Activated CD4-positive, alpha-beta T cell treated with anti-CD3 and anti-CD28 coated beads for 48 hours (primary cell): ENCODE measurements at places on chromosomes 2 and 18.

GRCh38 chr2:45713591-45713990, 62.1 kb downstream of the PRKCE start:
- DNase-seq: no peak

GRCh38 chr2:84247532-84247931, 211.5 kb downstream of the SUCLG1 start:
- no peak for DNase-seq

DNA sequence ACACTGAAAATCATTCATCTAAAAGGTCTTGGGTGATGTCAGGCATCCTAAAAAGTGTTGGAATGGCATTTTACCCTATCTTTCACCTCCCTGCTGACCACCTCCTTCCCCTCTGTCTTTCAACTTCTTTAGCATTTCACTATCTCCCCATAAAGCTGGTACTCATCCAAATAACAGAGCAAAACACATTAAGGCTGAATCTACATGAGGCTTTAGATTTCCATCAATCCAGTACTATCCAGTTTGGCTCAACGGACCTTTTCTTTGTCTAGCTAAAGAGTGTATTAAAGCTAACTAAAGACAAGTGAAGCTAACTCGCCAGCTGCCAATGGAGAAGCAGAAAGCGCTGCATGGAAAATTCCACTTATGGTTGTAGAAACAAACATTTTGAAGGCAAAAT, 122.5 kb upstream of the NCKAP5 start:
- no peak for DNase-seq

DNA sequence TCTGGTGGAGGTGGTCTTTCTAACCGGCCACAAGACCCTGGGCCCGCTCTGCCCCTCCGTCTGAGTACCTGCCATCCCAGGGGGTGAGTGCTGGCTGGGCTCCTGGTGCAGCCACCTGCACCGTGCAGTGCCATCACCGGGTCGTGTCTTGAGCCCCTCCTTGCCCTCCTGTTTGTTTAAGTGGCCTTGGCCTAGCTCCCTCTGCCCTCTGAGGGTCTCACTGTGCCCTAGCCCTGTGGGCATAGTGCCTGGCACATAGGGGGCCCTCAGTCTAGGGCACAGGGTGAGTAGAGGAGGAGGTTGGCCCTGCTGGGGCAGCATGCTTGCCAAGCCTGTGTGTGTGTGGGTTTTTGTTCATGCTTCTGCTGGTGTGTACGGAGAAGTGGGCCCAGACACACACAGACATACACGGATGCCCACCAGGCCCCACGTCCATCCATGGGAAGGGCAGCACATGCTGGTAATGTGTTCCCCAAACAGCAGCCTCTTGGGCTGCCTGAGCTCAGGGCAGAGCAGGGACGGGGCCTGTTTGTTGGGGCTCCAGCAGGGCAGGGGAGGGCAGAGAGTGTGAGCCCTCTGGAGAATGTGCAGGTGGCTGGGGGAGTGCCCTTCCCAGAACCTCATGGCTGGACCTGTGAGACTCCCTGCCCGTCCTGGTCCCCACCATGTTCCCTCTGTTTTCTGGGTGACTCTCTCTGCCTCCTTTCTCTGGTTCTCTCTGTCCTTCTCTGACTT, 94.6 kb downstream of the GLI2 start:
- no peak for DNase-seq

DNA sequence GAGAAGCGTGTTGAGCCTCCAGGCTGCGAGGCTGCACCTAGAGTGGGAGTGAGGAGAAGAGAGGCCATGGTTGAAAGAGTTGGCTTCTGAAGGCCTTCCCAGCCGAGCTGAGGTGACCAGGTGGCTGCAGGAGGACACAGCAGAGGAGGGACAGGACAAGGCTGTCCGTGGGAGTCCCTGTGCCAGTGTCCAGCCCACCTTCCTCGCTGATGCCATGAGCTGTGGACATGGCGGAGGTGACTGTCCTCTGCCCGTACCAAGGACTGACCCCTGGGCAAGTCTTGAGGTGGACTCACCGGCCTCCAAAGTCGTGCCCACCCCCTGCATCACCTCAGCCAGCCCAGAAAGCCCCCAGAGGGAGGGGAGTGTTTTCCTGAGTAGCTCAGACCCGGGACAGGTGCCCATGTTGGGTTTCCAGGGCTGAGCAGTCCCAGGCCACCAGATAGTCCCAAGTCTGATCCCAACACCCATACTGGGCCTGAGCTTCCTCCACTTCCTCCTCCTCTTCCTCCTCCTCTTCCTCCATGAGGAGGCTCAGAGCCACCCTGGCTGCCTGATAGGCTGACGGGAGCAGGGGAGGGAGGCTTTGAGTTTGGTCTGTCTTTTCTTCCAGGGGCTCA, 43.0 kb upstream of the FOSL2 start:
- DNase-seq: no peak

DNA sequence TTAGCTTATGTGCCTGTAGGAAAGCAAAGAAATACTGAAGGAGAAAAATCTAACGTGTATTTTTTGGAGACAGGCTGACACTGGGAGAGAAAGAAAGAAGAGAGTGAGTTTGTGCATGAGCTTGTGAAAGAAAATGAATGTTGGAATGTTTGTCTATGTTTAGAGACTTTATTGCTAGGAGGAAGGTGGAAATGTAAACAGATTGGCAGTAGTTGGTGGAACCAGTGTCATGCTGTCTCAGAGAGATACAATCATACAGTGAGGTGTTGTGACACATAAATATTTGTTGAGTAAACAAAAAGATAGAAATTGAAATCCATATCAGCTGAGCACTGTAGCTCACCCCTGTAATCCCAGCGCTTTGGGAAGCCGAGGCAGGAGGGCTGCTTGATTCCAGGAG, 222.2 kb upstream of the MEIS1 start:
- no peak for DNase-seq

DNA sequence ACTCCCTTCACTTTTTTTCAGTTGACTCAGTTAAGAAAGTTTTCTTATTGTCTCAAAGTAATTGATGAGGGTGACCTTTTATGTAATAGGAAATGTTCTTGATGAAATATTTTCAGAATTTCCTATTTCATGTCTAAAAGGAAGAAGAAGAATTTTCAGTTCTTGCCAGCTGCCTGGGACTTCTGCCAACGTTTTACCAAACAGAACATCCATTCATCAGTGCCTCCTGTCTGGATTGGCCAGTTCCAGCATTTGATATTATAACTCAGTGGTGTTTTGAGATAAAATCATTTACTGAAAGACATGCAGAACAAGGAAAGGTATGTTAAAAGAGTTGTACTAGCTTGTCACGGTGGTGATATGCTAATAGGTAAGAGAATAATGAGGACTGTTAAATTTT, 104.7 kb upstream of the MYO3B start:
- DNase-seq: no peak

GRCh38 chr2:200442471-200442870, 67.4 kb downstream of the KCTD18 start:
- DNase-seq: no peak

GRCh38 chr2:42127425-42128424, 41.4 kb upstream of the EML4 start:
- no peak for DNase-seq

DNA sequence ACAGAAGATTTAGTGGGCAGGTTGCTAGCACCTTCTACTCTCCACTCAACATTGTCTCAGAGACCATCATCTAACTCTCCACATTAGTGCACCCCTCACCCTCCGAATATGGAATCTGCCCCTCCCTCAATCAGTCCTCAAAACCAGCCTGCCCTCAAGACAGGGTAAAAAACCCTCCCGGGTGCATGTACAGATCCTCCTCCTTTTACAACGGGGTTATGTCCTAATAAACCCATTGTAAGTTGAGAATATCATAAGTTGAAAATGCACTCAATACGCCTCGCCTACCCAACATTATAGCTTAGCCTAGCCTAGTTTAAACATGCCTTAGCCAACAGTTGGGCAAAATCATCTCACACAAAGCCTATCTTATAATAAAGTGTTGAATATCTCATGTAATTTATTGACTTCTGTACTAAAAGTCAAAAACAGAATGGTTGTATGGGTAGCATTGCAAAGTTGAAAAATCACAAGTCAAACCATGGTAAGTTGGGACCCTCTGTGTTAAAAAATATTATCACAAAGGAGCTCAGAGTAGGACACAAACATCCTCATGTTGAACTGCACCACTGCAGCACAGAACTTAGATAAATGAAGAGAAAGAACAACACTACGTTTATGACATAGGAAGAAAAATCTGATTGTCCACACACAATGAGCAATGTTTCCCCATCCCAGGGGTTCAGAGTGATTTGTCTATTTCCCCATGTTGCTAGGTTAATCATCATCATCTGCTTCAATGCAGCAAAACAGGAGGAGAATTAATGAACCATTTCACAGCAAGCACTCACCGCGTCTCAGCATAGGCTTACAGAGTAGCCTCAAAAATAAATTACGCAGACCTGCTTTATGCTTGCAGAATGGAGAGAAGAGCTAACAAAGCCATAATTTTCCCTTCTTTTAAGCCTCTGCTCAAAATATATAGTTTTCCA, 184.1 kb upstream of the ARL4C start:
- no peak for DNase-seq

- DNase-seq: no peak
These were observed 651.1 kb downstream of the TDRD15 start for GRCh38 chr2:21774691-21775368.

DNA sequence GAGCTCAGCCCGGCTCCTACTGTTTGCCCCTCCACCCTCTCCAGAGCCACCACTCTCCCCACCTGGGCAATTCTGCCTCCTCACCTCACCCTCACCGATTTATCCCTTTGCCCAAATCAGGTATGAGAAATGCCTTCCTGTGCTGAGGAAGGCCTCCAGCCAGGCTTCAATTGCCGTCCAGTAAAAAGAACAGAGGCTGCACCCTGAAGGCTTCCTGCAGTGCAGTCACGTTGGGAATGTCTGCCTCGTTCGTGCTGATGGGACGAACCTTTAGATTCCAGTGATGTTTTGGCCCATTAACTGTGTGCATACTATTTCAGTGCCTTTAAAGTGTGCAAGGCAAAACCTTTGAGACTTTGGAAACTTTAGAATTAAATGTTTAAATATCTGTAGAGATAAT, 34.2 kb downstream of the ATP6V1C2 start:
- no peak for DNase-seq

GRCh38 chr2:97670471-97670870, 958 bp downstream of the C2orf92 start:
- DNase-seq: no peak

DNA sequence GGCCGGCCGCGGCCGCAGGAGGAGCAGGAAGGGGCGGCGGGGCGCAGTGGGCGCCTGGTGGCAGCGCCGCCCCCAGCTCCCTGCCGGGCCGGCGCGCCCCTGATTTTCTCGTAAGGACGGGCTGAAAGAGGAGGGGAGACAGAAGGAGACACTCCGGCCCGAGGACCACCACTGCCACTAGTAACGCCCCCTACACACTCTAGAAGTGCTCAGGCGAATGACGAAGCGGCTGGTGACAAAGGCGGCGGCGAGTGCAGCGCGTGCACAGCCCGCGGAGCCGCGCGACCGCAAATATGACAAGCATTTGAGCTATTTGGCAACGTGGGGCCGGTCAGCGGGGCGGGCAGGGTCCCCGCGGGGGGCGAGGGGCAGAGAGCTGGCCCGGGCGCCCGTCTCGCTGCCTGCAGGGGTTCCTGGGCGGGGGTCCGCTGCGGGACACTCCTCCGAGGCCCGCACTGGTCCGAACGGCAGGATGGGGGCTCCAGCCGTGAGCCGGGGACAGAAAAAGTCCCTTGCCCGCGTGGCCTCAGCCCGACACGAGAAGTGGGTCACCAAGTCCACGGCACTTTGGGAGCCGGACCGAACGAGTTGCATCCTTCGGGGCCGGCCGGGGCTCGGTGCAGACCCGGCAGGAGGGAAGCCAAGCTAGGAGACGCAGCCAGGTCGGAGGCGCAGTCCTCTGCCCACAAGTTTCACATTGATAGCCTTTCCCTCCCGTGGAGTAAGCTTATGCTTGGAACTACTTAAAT, 524 bp upstream of the SERTAD2 start:
- peak; percentile 72 for DNase-seq

GRCh38 chr18:75048776-75049454, 160.0 kb downstream of the PTGR3 start:
- no peak for DNase-seq

DNA sequence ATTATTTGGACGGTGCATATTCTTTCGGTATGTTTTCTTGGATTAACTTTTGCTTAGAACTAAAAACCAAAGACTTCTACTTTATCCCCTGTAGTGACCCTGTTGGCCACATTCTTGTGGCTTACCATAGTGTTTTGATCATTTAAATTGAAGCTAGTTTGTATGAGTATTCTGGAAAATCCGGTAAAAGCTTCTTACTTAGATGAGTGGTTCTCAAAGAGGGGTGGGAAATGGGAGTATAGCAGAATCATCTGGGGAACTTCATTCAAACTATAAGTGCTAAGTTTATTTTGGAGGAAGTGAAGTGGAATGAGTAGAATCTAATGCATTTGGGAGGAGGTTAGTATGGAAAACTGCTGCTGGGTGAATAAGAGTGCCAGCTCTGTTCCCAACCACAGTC, 3.8 kb downstream of the PPP1CB start:
- no peak for DNase-seq

GRCh38 chr2:19287324-19287723, 71.1 kb downstream of the OSR1 start:
- DNase-seq: no peak

DNA sequence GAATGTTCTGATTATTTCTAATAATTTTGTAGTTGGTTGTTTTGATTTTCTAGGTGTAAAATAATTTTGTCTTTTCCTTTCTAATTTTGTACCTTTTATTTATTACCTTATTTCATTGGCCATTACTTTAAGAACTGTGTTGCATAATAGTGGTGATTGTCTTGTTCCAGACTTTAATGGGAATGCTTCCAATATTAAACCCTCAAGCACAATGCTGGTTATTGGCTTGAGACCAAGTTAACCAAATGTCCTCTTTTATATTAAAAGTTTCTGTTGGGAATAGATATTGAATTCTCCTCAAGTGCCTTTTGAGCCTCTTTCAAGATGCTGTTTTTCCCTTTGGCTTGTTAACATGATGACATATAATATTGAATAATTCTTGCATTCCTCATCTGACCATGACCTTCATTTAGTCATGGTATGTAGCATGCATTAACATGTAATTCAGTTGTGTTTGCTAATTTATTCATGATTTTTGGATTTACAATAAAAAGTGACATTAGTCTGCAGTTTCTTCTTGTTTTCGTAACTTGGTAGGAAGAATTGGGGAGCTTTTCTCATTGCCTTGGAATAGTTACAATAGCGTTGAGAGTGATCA, 141.7 kb downstream of the DIS3L2 start:
- no peak for DNase-seq
